ENCODE measurements at places on chromosomes 3 and 15. TPM values are rescaled to one million over a fixed set of nuclear protein-coding genes. Genes with fewer than 3 reads are reported as not detected.

DNA sequence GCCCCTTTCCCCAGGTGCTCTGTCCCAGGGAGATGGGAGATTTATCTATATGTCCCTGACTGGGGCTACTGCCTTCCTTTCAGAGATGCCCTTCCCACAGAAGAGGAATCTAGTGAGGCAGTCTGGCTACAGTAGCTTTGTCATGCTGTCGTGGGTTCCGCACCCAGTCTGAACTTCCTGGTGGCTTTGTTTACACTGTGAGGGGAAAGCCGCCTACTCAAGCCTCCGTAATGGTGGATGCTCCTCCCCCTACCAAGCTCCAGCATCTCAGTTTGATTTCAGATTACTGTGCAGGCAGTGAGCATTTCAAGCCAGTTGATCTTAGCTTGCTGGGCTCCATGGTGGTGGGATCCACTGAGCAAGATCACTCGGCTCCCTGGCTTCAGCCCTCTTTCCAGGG lies 35.4 kb upstream of the SLC7A14 start:
- no peaks in the 10 kb centered on the region for H3K27me3 ChIP-seq
- H3K27ac ChIP-seq, result no peak overlapping the region
- peaks cover 10% of the 10 kb centered on the region for H3K4me1 ChIP-seq
- no peaks in the 10 kb centered on the region for H3K36me3 ChIP-seq
- no peak overlapping the region for H3K4me3 ChIP-seq

GRCh38 chr3:196990601-196991007 lies 22.0 kb upstream of the PIGZ start:
- peak overlapping the region; percentile 96 for H3K27ac ChIP-seq
- H3K36me3 ChIP-seq, result no peaks in the 10 kb centered on the region
- H3K27me3 ChIP-seq, result no peaks in the 10 kb centered on the region

GRCh38 chr15:84942456-84942855 lies 39.2 kb upstream of the PDE8A start:
- no peak overlapping the region for H3K4me3 ChIP-seq
- H3K27me3 ChIP-seq, result no peaks in the 10 kb centered on the region
- no peak for DNase-seq

DNA sequence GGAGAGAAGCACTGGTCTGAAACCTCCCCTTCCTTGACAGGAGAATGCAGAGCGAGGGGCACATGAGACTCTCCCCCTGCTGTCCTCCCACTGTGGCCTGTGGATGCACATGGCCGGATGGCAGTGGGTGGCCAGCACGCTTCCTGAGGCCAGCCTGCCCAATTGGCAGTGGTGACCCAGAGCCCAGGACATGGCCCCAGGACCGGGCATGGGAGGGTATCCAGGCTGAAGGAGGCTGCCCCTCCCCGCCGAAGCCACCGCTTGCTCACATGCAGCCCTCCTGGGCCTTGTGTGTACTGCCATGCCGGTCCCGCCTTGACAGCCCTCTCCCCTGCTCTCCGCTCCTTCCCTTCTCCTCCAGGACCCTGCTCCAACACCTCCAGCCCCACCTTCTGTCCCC lies 100.9 kb downstream of the MEGF11 start:
- no peak for DNase-seq
- H3K4me1 ChIP-seq, result no peaks in the 10 kb centered on the region
- no peak overlapping the region for H3K4me3 ChIP-seq
- no peaks in the 10 kb centered on the region for H3K36me3 ChIP-seq
- H3K27me3 ChIP-seq, result peaks cover 11% of the 10 kb centered on the region

GRCh38 chr3:125310623-125311081 lies 64.5 kb downstream of the ZNF148 start:
- H3K27ac ChIP-seq, result no peak overlapping the region
- no peaks in the 10 kb centered on the region for H3K27me3 ChIP-seq
- no peaks in the 10 kb centered on the region for H3K36me3 ChIP-seq
- no peaks in the 10 kb centered on the region for H3K4me1 ChIP-seq
- no peak overlapping the region for H3K4me3 ChIP-seq

The SEMA6D gene
- 28.1 TPM for total RNA-seq

- H3K4me1 ChIP-seq, result no peaks in the 10 kb centered on the region
- H3K27ac ChIP-seq, result no peak overlapping the region
- H3K4me3 ChIP-seq, result no peak overlapping the region
- H3K27me3 ChIP-seq, result no peaks in the 10 kb centered on the region
- DNase-seq, result no peak
Measured at GRCh38 chr3:177792311-177793030, 595.2 kb upstream of the TBL1XR1 start.

DNA sequence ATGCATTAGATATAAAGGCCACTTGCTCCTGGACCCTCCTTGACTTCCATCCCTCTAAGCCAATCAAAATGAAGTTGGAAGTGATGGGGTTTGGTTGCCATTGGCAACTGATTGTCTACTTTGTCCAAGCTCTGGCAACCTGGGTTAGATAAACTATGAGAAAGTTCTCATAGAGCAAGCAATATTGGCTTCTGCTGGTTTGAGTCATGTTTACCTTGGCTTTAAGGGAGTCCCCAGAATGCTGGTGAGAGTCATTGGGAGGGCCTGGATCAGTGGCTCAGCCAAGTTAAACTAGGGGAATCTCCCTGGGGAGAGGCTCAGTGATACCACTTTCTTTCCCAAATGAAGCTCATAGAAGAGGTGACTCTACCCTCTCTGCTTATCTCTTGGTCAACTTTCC lies 176.3 kb upstream of the ROPN1 start:
- H3K36me3 ChIP-seq, result no peaks in the 10 kb centered on the region
- H3K27ac ChIP-seq, result no peak overlapping the region
- no peak overlapping the region for H3K4me3 ChIP-seq
- H3K27me3 ChIP-seq, result no peaks in the 10 kb centered on the region
- DNase-seq, result no peak

- H3K36me3 ChIP-seq, result no peaks in the 10 kb centered on the region
- DNase-seq, result peak; percentile 29
- H3K27me3 ChIP-seq, result no peaks in the 10 kb centered on the region
Measured at GRCh38 chr15:70763950-70764730, 782 bp upstream of the UACA start.

GRCh38 chr3:105888621-105889579 lies 20.1 kb upstream of the CBLB start:
- H3K4me1 ChIP-seq, result no peaks in the 10 kb centered on the region
- H3K4me3 ChIP-seq, result no peak overlapping the region
- H3K27me3 ChIP-seq, result no peaks in the 10 kb centered on the region
- H3K27ac ChIP-seq, result no peak overlapping the region
- DNase-seq, result no peak
- no peaks in the 10 kb centered on the region for H3K36me3 ChIP-seq

GRCh38 chr3:112794622-112795172 lies 52.0 kb downstream of the CD200R1L start:
- H3K36me3 ChIP-seq, result no peaks in the 10 kb centered on the region
- H3K27me3 ChIP-seq, result no peaks in the 10 kb centered on the region
- peak overlapping the region; percentile 29 for H3K27ac ChIP-seq
- peak; percentile 26 for DNase-seq
- H3K4me3 ChIP-seq, result no peak overlapping the region

DNA sequence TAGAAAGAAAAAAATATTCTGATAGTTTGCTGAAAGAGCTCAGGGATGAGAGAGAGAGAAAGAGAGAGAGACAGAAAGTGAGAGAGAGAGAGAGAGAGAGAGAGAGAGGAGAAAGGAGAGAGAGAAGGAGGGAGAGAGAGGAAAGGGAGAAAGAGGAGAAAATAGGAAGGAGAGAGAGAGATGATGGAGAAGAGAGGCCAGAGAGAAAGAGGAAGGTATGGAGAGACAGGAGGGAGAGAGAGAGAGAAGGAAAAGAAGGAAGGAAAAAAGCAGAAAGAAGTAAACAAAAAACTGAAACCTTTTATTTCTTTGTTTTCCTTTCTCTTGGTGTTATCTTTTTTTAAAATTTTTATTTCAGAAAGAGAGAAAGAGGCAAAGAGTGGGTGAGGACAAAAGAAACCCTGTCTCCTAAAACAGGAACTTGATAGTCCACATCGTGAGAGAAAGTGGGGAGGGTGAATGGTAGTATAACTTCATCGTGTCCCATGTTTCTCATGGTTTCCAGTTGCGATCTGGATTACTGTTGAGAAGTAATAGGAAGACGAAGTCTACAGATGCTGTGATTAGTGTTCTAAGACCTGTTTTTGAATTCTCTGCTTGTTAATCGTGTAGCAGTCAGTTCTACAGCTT lies 279.7 kb downstream of the LPP start:
- H3K4me3 ChIP-seq, result no peak overlapping the region
- H3K4me1 ChIP-seq, result peaks cover 18% of the 10 kb centered on the region
- DNase-seq, result no peak
- peak overlapping the region; percentile 82 for H3K27ac ChIP-seq
- H3K27me3 ChIP-seq, result no peaks in the 10 kb centered on the region
- no peaks in the 10 kb centered on the region for H3K36me3 ChIP-seq

The CRABP1 gene
- total RNA-seq, result 132 TPM

- DNase-seq, result no peak
- H3K27ac ChIP-seq, result no peak overlapping the region
Measured at GRCh38 chr3:103127737-103128136, 692.9 kb downstream of the ZPLD1 start.

The RTP1 gene
- not detected for total RNA-seq

DNA sequence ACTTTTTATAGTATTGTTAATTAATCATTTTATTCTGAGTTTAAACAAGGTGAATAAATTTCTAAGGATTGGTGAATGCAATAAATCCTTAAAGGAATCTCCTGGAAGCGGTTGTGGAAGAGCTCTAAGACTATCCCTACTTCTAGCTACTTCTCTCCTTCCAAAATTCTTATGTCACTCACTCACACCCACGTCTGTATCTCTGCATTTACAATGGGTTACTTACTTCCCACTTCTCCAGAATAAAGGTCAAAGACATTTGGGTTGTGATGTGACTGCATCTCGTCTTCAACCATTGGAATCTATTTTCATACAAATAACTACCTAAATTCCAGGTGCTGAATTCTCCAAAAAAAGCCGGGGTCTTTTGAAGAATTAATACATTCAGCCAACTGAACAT lies 234.2 kb upstream of the MDFIC2 start:
- H3K27ac ChIP-seq, result no peak overlapping the region
- no peak overlapping the region for H3K4me3 ChIP-seq
- no peak for DNase-seq
- no peaks in the 10 kb centered on the region for H3K36me3 ChIP-seq
- no peaks in the 10 kb centered on the region for H3K4me1 ChIP-seq

- H3K27me3 ChIP-seq, result no peaks in the 10 kb centered on the region
- H3K4me3 ChIP-seq, result no peak overlapping the region
- no peak overlapping the region for H3K27ac ChIP-seq
- peaks cover 8% of the 10 kb centered on the region for H3K4me1 ChIP-seq
Measured at GRCh38 chr3:45105855-45106671, 40.1 kb downstream of the CDCP1 start.

DNA sequence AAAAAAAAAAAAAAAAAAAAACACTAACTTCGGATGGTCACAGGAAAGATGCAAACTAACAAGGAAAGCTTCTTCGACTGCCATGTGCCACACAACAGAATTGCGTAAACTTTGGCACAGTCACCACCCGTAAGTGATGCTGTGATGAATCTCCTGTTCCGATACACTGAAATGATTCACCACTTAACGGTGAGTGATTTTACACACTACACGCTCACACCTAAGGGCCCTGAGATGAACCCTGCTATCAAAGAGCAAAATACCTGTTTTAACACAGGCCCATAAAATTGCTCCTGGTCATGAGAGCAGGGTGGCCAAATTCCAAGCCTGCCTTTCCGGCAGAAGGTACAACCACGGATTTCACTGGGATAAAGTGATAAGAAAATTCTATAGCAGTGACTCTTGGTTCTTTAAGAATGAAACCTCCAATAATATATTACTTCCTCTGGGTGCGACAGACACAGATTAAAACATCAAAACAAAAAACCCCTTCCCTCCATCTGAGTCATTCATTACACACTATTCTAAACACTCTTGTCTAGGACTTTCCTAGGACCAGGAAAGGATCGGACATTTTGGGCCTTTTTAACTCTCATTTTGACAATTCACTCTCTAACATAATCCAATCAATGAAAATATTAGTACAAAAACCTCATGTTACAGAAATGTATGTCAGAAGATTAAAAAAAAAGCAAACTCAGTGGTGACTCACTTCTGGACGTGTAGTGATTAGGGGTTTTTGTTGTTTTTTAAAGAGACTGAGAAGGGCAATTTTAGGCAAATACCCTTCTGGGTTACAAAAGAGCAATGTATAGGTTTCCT lies 28.3 kb downstream of the LRIG1 start:
- peaks cover 30% of the 10 kb centered on the region for H3K4me1 ChIP-seq
- no peaks in the 10 kb centered on the region for H3K36me3 ChIP-seq
- peak overlapping the region; percentile 17 for H3K27ac ChIP-seq
- peak; percentile 48 for DNase-seq
- H3K27me3 ChIP-seq, result no peaks in the 10 kb centered on the region

DNA sequence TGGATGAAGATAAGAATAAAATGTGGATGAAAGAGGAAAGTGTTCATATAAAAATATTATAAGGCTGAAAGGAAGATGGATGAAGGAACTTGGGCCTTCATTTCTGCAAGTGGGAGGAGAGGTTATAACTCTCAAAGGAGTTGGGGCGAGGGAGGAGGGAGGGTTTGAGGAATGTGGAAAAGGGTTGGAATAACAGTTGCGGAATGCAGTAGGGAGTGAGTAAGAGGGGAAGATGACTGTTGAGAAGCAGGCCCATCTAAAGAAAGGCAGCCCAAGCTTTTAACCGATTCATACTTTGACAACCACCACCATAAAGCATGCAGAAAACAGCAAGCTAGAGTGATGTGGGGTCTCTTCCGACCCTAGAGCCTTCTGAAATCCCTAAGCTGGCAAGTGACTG lies 8.3 kb upstream of the TM4SF4 start:
- H3K27me3 ChIP-seq, result no peaks in the 10 kb centered on the region
- H3K27ac ChIP-seq, result no peak overlapping the region
- no peak for DNase-seq
- H3K4me1 ChIP-seq, result peaks cover 8% of the 10 kb centered on the region

The IFT57 gene
- total RNA-seq, result 28.4 TPM

GRCh38 chr3:4845882-4846281 lies 133.4 kb upstream of the BHLHE40 start:
- DNase-seq, result no peak
- no peak overlapping the region for H3K27ac ChIP-seq
- H3K36me3 ChIP-seq, result no peaks in the 10 kb centered on the region
- H3K27me3 ChIP-seq, result no peaks in the 10 kb centered on the region
